ENCODE measurements at places on chromosomes 5 and 9.

- no peak for DNase-seq
Observed at GRCh38 chr9:131366761-131367401, 27.0 kb upstream of the PRRC2B start.

DNA sequence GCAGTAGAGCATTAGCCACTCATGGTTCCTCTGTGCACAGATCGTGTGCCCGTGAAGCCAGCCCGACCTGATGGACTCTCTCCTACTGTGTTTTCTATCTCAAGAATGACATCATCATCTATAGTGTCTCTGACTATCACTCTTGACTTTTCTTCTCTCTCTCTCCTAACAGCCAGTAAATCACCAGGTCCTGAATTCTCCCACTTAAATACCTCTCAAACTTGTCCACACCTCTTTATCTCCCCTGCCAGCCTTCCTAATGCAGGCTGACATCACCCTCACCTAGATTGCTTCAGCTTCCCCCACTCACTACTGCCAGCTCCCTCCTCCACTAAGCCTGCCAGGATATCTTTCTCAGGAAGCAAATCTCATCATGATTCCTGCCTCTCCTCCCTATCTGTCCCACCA lies 90.6 kb upstream of the MIER3 start:
- no peak for DNase-seq

DNA sequence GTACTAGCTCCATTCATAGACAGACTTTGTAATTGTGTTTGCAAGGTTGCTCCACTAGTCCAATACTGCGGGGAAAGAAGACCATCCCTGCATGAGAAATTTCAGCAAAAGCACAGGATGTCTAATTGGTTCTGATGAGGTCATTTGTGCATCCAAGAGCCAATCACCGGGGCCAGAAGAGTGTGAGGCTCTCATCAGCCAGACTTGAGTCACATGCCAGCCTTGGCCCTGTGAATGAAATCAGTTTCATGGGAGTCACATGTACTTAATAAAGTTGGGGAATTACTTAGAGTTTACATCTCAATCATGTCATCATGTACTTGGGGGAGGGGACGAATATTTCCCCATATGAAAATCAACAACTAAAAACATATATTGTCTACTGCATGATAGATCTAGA lies 1236.0 kb downstream of the MAT2B start:
- no peak for DNase-seq

DNA sequence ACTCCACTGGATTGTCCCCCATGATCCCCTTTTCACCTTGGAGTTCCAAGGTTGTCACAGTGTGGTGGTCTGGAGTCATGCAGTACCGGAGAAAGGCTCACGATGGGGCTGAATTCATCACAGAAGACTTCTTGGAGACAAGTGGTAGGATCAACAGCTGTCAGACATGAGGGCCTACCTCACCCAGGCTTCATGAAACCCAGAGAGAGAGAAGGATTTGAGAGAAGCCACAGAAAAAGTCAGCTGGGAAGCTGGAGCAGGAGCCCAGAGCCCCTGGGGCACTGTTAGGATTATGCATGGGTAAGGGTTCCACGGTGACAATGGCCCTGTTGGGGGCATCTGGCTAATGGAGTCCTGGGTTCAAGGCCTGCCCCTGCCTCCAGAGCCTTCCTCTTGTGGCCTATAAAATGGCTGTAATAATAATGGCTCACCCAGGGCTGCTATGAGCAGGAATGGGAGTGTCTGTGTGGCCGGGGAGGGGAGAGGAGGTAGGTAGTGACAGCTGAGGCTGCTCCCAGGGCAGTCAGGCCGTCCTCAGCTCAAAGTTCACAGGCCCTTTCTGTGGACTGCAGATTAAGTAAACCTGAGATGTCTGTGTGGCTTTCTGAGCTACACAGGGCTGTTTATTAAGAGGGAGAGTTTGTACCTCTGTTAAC lies 910 bp downstream of the TRIM14 start:
- peak; percentile 57 for DNase-seq

DNA sequence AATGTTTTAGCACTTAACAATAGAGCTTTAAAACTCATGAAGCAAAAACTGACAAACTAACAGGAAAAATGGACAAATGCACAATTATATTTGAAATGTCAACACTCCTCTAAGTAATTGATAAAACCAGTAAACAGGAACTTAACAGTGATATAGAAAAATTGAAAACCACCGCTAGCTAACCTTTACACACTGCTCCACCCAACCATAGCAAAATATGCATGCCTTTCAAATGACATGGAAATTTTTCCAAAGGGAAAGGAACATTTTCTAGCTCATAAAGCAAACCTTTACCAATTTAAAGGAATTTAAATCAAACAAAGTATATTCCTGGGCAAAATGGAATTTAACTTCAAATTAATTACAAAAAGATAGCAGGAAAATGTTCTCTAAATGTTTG lies 109.2 kb downstream of the ADAMTS19 start:
- no peak for DNase-seq

GRCh38 chr5:168140241-168140640 lies 151.2 kb upstream of the WWC1 start:
- DNase-seq, result no peak

DNA sequence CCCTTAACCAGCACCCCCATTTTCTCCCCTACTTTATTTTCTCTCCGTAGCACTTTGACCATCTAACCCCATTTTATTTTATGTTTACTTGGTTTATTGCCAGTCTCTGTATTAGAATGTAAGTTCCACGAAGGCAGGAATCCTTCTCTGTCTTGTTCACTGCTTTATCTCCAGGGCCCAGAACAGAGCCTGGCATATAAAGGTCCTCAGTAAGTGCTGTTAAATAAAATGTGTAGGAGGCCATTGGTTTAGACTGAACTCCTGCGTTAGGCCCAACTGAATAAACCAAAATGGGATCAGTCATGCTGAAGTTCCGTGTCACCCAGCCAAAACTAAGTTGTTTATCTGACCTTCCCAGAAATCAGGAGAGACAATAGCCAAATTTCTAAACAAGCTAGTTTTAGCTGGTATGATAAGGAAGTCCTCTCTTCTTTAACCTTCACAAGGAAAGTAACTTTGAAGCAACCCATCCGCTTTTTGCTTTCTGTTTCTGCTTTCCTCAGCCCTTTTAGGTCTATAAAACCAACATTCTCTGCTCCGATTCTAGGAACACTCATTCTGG lies 29.0 kb upstream of the CCNJL start:
- no peak for DNase-seq

All from effector memory CD8-positive, alpha-beta T cell (primary cell).